Tongue (tissue), 3 donors: ENCODE measurements at places on chromosomes 3 and 15. TPM values are rescaled to one million over a fixed set of nuclear protein-coding genes. Genes with fewer than 3 reads are reported as not detected.
A peak's percentile ranks its signal among the peaks of the same experiment; 100 is the strongest.

GRCh38 chr3:43423142-43423541, 136.8 kb downstream of the SNRK start:
- no peak for DNase-seq

GRCh38 chr3:62723914-62724217, 151.3 kb downstream of the CADPS start:
- DNase-seq = no peak

GRCh38 chr3:13066834-13067233, 6.4 kb downstream of the IQSEC1 start:
- no peak for DNase-seq

- peak; percentile 64 for DNase-seq
Measured at GRCh38 chr15:88834211-88834812, 31.1 kb downstream of the ACAN start.

- DNase-seq = peak; percentile 76
Measured at GRCh38 chr3:11954312-11954934, 49.8 kb upstream of the SYN2 start.

DNA sequence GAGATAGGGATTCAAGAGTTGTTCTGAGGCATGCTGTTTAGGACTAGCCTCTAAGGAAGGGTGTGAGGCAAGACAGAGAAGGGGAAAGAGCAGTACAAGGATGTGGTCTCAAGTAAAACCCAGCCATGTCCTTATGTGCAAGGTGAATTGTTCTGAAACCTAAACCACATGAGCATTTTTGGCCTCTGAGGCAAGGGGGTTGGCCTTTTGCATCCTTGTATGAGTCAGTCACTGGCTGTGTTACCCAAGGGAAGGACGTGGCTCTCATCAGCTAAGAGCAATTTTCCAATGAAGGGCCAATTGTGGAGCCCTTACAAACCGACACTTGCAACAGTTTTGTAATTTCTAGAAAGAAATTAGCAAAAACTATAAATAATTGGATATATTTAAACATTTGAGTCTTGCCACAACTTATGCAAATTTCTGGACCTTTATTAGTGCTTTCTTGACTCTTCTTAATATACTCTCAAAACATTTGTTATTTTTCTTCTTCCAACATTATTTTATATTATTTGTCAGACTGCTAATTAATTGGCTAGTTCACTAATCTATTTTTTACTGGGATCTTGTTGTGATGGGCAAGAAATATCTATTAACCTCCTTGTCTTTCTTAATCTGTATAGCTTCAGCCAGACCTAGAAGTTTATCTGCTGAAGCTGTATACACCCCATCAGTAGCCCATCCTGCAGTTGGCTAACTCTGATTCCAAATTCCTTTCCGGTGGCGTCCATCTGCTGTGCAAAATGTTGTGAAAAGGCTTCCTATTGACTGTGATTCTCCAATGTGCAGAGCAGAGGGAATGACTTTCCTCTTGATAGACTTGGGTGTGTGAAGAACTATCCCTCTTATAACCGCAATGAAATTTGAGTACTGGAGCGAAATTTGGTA, 97.7 kb upstream of the P2RY1 start:
- DNase-seq = peak; percentile 9

DNA sequence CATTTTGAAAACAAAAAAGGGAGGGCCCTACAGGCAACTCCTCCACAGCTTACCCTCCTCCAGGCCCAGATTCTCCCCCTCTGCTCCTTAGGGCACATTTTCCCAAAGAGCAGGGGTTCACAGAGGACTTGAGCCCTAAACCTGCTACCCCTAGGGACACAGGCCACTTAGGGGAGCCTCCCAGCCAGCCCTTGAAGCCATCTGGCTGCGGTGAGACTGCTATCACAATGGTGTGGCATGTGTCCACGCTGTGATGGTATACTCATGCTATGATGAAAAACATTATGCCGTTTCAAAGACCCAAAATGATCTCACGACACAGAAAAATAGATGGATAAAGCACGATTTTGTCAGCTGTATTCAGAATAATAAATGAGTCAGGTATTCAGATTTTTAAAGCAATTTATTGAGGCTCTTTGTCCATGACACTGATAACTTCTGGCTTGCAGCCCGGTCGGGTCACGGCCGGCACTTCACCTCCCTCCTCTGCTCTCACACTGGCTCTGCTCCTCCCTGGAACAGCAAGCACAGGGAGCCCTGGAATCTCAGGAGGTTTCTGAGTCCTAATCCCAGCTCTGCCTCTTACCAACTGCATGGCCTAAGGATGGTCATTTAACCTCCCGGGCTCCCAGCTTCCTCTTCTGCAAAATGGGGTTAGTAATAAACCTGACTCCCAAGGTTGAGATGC, 115.3 kb downstream of the MEGF11 start:
- no peak for DNase-seq

GRCh38 chr3:14301558-14301957, 100.8 kb upstream of the SLC6A6 start:
- DNase-seq = no peak

DNA sequence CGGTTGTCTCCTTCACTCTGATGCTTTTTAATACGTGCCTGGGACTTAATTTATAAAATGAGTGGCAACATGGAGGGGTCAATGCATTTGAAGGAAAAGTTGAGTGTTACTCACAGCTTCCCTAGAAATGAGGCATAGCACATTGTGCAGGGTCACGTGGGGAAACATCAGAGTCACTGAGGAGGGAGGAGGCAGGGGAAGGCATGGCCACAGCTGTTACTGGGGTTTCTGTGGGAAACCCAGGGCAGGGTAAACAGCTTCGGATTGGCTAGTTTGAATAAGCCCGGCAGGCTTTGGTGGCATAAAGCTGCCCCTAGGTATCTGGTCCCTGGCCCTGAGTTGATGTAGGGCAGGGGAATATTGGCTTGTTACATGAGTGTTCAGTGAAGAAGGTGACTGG, 98.9 kb upstream of the ST8SIA2 start:
- peak; percentile 58 for DNase-seq

- DNase-seq = no peak
Measured at GRCh38 chr3:10528046-10528445, 22.7 kb upstream of the ATP2B2 start.

GRCh38 chr15:86446253-86446640, 366.6 kb downstream of the AGBL1 start:
- no peak for DNase-seq

DNA sequence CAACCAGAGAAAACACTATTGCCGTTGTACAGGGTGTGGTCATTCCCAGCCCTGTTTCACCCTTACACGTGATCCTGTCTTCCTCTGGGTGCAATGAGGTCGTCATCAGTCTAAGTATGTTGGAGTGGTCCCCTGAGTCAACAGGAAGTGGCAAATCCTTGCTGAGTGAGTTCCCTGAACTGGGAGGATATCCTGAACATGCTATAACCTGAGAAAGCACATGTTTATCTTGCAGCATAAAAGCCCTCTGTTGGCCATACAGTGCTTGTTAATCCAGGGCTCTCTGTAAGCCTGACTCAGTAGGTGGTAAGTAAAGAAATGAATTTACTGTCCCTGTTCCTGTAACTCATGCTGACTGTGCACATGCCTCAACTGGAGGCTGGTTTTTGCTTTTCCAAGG, 477.8 kb upstream of the RGMA start:
- DNase-seq = peak; percentile 69

Gene TM6SF1
- 6.3 TPM for total RNA-seq

- no peak for DNase-seq
Measured at GRCh38 chr3:11495948-11496557, 147.7 kb downstream of the VGLL4 start.

Gene HRG
- not detected for total RNA-seq

DNA sequence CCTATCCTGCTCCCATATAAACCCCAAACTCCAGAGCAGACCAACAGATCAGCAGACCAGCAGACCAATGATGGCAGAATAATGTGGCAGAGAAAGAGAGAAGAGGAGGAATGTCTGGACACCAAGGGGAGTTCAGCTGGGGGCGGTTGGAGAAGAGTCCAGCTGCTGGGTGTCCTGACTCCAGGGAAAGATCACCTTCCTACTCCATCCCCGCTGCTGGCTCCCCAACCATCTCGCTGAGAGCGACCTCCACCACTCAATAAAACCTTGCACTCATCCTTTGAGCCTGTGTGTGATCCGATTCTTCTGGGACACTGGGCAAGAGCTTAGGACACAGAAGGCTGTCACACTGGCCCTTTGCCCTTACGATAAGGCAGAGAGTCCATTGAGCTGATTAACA, 12.8 kb upstream of the PLAAT1 start:
- DNase-seq = no peak

GRCh38 chr3:118501152-118501551, 533.5 kb downstream of the IGSF11 start:
- peak; percentile 58 for DNase-seq

Gene FOXB1
- total RNA-seq = not detected

DNA sequence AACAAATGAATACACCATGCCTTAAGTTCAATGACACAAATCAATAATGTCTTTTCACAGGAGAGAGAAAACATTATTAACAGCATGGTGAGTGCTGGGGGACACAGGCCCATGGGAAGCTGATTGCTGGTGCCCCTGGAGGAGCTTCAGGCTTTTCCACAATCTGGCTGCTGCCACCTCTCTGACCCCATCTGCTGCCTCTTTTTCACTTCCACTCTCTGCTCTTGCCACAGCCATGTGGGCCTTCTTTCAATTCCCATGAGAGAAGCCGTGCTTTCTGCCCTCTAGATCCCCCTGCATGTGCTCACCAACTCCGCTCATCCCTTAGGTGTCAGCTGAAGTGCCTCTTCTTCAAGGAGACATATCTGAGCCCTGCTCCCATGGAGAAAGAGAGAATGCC, 21.0 kb upstream of the CTXND1 start:
- DNase-seq = no peak

Gene PRSS50
- not detected for total RNA-seq

DNA sequence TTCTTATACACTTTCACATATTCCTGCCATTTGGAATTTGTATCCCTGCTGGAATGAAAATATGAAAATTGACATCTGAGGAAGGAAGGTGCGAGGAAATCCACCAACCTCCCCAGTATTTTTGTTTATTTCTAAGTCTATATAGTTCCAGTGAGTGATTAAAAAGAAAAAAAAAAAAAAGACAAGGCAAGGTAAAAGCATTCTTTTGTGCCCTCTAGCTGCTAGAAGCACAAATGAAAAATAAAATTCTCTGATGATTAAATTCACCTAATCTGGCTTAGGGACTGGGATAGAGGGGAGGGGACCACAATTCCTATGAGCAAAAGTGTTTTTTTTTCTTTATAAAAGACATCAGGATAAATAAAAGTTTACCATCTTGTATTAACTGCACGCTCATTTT, 370.9 kb downstream of the NR2F2 start:
- DNase-seq = no peak

DNA sequence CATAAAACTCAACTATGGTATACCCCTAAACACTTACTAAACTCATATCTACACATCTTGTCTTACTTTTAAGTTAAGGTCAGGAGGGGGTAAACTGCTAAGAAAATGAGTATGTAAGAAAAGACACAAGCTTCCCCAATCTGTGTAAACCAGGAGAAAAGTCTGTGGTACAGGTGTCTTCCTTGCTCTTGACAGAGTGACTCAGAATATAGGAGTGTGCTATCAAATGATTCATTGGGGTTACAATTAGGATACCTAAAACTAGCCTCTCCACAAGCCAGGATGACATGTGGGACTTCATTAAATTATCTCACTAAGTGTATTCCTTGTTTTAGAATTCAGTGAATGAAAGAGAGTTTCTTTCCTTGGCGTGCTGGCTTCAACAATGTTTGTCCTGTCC, 274.8 kb downstream of the BBX start:
- DNase-seq = no peak

DNA sequence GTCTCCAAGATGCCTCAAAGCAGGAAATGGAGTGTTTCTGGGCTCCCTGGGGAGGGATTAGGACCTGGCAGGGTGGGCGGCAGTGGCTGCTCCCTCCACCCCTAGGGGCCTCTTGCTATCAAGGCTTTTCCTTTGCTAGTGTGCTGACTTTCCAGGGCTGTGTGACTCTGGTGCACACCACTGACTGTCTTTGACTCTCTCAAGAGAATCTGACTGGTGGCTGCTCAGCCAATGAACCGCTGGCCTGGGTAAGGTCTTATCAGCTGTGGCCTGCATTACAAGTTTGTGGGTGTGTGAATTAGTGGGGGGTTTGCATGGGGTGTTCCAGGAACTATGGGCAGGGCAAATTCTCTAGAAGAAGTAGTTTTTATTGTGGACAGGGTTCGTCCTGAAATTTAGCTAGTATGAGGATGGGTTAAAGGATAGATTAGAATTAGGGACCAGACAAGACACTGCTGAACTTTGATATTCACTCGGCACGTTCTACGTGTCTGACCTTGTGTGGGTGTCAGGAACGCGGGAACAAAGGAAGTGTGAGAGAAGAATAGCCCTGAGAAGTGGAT, 29.5 kb downstream of the SIAH2 start:
- no peak for DNase-seq

DNA sequence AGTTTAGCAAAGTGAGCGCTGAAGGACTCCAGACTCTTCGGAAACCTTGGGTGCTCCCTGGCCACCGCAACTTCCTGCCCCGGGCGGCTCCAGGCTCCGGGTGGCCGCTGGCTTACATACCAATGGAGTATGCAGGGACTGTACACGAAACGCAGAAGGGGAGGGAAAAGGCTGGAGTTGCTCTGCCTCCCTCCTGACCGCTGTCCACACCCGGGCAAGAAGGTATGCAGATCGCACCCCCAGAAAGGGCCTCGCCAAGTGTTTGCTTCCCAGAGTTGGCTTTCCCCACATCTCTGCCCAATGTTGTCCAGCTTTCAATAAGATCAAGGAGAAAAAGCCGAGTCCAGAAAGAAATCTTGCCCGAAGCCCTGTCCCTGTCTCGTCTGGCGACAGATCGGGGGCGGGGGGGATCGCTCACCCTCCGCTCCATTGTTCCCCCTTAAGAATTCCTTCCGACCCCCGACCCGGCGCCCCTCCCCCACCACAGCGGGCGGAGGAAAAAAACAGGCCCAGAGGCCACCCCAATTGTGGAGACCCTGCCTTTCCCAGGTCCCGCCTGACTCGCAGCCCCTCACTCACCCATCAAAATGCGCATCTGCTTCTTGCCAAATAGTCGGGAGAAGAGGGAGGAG, 533 bp downstream of the ARF4 start:
- DNase-seq = peak; percentile 77

Gene CEMIP
- total RNA-seq = 0.82 TPM

Gene SPATA16
- not detected for total RNA-seq

- DNase-seq = no peak
Measured at GRCh38 chr3:71858503-71859122, 73.7 kb upstream of the PROK2 start.

DNA sequence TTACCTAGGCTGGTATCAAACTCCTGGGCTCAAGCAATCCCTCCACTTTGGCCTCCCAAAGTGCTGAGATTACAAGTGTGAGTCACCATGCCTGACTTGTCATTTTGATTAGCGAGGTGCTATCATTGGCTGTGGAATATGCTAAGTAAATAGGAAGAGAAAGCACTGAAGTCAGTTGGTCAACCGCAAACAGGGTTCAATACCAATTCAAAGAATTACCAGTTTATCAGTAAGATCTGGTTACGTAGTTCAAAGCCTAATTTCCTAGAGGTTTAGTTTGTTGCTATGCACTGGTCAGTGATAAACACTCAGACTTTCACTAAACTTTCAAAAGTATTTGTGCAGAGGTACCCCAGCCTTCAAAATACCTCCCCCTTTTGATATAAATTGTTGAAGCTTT, 29.5 kb downstream of the GLB1 start:
- DNase-seq = no peak

- DNase-seq = no peak
Measured at GRCh38 chr3:18236726-18237125, 188.4 kb downstream of the SATB1 start.

Gene DPH6
- total RNA-seq = 30.0 TPM

- no peak for DNase-seq
Measured at GRCh38 chr3:49664300-49664699, 9.9 kb upstream of the APEH start.
